ENCODE measurements at places on chromosomes 5 and 9.
A peak's percentile ranks its signal among the peaks of the same experiment; 100 is the strongest.

- no peak for DNase-seq
Measured at GRCh38 chr5:58060996-58061395, 398.9 kb downstream of the PLK2 start.

- no peak for DNase-seq
Measured at GRCh38 chr9:8558176-8558575, 758.6 kb upstream of the DMAC1 start.

DNA sequence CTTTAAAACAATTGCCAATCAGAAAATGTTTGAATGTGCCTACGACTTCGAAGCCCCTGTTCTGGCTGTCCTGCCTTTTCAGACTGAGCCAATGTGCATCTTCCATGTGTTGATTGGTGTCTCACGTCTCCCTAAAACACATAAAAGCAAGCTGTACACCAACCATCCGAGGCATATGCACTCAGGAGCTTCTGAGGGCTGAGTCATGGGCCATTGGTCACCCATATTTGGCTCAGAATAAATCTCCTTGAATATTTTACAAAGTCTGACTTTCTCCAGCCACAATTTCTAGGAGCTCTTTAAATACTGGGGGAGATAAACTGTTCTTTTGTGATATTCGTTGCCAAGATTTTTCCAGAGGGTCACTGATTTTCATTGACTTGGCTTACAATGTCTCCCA, 53.9 kb downstream of the C9orf57 start:
- no peak for DNase-seq

DNA sequence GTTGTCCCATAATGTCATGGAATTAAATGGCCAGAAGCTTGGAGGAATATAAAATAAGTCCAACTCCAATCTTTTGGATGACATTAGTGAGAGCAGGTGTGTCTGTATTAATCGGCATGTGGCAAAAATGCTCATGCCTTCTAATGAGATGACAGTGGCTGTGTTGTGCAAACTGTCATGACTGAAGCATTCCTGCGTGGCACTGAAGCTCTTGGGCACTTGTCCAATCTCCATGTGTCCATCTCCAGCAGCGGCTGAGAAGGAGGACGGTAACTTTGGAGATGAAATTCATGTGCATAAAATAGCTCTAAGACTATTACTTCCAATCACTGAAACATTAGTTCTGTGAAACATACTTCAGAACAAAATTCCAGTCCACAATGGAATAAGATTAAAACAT, 697.5 kb upstream of the GRAMD2B start:
- DNase-seq, result no peak

DNA sequence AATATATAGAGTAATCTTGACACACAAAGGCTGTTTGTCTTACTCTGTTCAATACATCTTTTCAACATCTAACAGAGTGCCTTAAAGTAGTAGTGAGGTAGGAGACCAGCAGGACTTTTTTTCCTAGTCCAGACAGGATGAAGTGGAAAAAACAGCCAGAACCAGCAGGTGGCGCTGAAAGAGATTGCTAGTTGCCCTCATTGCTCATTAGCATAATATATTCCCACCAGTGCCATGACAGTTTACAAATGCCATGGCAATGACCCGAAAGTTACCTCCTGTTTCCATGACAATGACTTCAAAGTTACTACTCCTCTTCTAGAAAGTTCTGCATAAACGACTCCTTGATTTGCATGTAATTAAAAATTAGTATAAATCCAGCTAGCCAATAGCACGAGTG, 387.4 kb downstream of the ACTL7B start:
- peak; percentile 71 for DNase-seq

DNA sequence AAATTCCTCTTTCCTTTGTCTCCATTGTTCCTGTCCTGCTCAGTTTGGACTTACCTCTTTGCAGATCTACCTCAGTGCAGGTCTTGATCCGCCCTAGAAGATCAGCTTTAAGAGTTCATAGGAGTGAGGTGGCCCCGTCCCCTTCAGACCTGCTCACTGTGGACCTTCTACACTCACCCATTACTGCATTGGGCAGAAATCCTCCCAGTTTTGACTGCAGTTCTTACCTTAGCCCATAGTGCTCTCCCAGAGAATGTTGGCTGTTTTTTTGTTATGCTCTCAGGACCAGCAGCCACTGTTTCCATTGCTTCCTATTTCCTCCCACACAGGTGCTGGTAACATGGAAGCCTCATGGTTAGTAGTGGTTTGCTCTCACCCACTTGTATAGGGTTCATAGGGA, 63.3 kb downstream of the GALNT10 start:
- DNase-seq, result no peak

- DNase-seq, result no peak
Measured at GRCh38 chr5:134502259-134502658, 23.2 kb upstream of the JADE2 start.

DNA sequence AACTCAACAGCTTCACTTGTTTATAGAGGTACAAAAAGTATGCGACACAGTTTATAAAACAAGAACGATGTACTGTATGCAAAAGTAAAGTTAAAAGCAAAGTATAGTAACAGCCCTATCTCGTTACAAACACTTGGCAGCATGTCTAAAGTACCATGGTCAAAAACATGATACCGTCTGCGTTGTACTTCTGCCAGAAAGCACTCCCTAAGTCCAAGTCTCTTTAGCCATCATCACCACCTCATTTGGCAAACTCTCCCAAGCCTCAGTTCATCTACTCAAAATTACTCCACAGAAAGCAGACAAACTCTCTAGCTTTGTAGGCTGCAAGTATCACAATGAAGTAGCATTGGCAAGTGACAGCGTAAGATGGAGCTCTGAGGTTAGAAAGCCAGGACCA, 73.4 kb downstream of the NFIB start:
- no peak for DNase-seq

DNA sequence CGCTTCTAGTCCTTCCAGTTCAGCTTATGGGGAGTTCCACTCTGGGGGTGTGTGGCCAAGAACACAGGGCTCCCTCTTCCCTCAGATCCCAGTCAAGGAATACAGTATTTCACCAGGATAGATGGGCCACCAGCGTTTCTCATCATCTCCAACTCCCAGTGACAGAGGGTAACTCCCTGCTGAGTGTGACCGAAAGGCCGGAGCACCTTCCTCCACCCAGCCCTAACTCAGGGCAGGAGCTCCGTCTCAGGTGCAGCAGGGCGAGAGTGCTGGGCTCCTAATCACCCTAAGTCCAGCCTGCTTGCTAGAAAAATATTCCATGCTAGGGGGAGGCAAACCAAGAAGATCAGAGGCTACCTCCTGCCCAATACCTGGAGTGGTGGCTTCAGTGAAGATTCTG, 102.6 kb downstream of the ADAMTS2 start:
- no peak for DNase-seq

DNA sequence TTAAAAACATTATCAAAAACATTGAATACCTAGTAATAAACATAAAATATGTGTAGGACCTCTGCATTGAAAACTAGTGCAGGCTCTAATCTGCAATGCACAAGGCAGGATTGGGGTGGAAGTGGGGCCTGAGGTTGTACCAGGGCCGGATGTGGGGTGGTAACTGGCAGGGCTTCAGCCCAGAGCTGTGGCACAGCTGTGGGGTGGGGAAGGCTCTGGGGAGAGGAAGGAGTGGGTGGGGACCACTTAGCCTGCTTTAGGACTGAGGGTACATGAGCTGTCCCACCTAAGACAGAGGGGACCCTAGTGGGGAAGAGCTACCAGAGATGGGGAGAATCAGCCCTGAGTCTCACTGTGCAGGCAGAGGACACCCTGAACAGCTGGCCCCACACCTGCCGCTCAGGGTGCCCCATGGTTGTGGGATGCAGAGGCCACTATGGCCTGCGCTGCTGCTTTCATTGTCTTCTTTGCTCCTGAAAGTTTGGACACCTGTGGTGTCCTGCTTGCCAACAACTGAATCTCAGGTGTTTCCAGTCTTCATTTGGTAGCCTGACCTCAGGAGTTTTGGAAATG, 311.4 kb downstream of the TLE4 start:
- no peak for DNase-seq

- no peak for DNase-seq
Measured at GRCh38 chr9:96156171-96156974, 145.6 kb downstream of the HSD17B3 start.

- DNase-seq, result no peak
Measured at GRCh38 chr5:68189613-68190012, 25.9 kb upstream of the PIK3R1 start.

DNA sequence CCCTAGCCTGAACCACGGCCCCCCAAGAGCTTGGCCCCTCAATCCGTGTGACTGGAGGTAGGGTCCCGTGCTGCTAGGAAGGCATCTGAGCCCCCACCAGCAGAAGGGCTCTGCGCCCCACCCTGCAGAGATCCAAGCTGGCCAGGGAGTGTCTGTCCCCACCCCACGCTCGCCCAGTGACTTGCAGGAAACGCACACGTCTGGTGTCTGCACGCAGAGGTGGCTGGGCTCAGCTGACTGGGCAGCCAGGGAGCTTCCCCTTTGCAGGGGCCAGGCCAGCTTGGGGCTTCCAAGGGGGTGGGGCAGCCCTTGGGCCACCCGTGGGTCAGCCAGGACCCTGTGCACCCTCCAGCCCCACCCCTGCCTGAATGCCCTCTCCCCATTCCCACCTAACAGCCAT, 24.3 kb downstream of the NOTCH1 start:
- DNase-seq, result no peak

- peak; percentile 36 for DNase-seq
Measured at GRCh38 chr5:78888580-78889368, 96.3 kb downstream of the ARSB start.

DNA sequence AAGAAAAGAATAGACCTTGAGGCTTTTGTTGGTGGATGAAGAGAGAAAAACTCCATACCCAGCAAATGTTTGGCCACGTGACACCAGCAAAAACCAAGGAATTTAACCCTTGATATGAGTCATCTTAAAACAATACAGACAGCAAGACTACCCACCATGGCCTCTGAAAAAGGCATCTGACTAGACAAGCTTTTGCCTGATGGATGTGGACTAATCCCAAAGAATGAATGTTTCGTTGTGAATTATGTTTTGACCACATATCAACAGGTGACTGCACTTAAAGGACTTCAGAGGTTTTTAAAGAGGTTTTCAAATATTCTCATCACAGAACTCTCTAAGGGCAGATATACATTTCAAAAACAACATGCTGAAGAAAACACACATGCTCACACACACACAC, 33.0 kb upstream of the SLC1A3 start:
- no peak for DNase-seq

- no peak for DNase-seq
Measured at GRCh38 chr5:14050821-14051220, 92.3 kb upstream of the TRIO start.

- no peak for DNase-seq
Measured at GRCh38 chr5:121741156-121741555, 110.5 kb upstream of the FTMT start.

- DNase-seq, result no peak
Measured at GRCh38 chr5:53987101-53987500, 323.3 kb downstream of the ARL15 start.

DNA sequence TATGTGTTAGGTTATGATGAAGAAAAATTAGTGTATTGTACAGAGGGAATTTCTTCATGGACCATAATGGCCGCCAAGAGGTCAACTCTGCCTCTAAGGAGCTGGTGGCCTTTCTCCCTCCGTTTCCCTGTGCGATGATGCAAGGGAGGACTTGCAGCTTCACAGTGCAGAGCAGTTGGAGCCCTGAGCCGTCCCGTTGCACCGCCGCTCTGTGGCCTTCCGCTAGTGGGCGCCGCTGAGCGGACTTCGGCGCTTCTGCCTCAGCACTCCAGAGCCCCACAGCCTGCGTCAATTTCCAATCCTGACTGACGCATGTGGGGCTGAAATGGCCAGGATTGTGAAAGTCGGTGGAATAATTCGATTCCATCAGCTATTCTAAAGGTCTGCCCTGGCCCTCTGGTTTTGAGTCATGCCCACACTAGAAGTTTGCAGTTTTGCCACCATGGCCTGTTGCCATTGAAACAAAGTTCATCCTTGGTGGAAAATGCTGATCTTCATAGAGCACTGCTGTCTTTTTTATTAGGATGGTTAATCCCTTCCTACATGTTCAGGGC, 22.7 kb upstream of the LECT2 start:
- peak; percentile 38 for DNase-seq

DNA sequence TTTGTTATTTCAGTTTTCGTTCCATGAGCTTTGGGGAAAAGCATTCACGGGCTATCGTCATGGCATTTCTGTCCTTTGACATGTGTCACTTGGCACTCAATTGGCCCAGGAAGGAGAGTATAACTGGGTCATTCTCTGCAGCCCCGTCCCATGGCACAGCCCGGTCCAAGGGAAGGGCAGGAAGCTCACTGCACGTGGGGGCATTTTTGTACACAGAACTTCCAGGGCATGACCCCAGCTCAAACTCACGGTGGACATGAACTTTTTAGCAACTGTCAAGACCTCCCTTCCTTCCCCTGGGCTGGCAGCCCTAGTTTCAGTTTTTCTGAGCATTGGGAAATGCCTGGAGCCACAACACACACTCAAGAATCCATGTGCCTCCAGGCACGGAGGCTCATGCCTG, 161.6 kb upstream of the PANK3 start:
- DNase-seq, result no peak

DNA sequence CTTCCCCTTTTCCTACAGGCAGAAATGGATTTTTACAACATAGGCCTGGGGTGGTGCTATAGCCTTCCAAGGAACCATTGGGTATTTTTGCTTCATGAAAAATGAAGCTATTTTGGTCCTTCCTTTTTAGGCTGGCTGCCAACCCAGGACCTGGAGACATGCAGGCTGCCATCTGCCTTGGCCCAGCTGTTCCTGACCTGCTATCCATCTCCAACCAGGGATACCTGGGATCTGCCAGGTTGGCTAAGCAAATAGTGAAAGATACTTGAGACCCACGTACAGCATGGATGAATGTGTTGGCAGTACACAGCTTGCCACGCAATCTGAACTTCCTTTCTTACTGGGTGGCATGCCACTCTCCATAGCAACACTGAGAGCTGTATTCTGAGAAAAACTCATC, 31.1 kb downstream of the MRPS27 start:
- no peak for DNase-seq

GRCh38 chr5:17727098-17727497, 92.8 kb downstream of the TAF11L14 start:
- no peak for DNase-seq

DNA sequence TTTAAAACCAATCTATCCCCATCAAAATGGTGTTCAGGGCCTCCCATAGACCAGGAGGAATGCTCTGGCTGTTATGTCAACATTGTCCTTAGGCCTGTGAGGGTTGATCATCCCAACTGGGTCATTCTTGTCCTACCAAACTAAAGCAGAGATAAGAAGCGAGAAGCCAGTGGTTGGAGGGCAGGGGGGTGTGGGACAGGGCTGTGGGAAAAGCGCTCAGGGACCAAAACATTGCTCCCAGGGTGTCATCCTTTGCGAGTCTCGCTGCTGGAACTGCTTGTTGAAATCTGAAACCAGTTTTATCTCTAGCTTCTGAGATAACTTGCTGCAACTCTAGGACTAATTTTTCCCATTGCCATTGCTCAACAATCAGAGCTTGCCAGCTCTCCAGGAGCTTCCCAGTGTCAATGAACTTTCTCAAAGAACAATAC, 48.1 kb downstream of the SPATA31C2 start:
- no peak for DNase-seq

- no peak for DNase-seq
Measured at GRCh38 chr5:136420168-136420898, 55.0 kb upstream of the TRPC7 start.

Measured in NAMALWA (cell line).